Right renal pelvis (tissue), 4 donors: ENCODE measurements at places on chromosomes 1 and 21.
A peak's percentile ranks its signal among the peaks of the same experiment; 100 is the strongest.

- no peak for DNase-seq
Observed at GRCh38 chr1:51331206-51332100, 1.1 kb upstream of the TTC39A start.

GRCh38 chr1:87111659-87112371, 197.4 kb downstream of the HS2ST1 start:
- no peak for DNase-seq

- no peak for DNase-seq
Observed at GRCh38 chr1:171730052-171730451, 11.8 kb downstream of the VAMP4 start.

- no peak for DNase-seq
Observed at GRCh38 chr1:244002721-244003120, 48.4 kb upstream of the ZBTB18 start.

GRCh38 chr1:24149866-24150233, 6.9 kb upstream of the IL22RA1 start:
- no peak for DNase-seq

DNA sequence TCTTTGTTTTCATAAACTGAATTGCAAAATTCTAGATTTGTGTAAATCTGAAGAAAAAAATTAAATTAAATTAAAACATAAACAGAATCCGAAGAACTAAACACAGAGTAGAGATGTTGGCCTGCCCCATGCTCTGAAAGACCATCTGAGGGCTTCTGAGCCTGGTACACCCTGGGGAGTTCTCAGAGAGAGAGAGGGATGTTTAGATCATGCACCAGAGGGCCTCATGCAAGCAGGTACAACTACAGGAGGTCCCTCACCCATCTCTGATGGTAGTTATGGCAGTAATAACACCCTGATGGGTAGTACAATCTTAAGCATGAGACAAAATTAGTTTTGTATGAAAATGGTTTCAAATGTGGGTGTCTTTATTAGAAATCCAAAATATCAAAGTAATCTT, 127.7 kb downstream of the TGFB2 start:
- DNase-seq, result no peak

DNA sequence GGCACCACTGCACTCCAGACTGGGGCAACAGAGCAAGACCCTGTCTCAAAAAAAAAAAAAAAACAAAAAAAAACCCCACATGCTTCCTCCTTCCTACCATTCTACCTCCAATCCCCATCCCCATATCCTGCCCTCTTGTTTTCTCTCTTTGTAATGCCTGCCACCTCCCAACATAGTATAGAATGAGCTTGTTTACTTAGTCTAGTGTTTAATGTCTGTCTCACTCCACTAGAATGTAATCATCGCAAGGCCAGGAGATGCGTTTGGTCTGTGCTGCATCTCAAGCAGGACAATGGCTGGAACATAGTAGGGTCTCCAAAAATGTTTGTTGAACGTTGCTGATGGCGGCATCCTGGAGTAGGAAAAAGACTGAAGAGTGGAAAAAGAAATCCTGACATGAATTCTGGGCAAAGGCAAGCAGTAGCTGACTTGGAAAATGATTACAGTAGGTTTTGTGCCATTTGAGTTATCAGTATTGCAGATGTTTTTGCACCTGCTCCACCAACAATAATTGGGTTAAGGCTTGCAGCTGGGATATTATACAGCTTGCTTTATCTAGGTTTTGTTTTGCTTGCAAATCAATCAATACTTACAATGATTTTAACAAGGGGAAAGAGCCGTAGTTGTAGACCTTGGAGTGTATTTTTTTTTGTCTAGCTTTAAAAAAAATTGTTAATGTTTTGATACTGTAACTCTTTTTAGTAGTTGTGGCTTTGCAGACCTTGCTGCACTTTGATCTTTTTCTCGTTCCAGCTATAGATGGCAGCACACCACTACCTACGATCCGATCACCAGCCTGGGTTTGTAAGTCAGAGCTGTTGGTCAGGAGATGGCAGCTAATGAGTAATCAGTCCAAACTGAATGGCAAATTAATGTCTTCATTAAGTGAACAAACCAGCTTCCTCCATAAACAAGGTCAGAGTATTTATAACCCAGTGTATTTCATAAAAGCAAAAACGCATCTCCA, 62.4 kb downstream of the BACH1 start:
- DNase-seq, result peak; percentile 36

- no peak for DNase-seq
Observed at GRCh38 chr1:118825619-118826018, 162.5 kb downstream of the TBX15 start.

- DNase-seq, result no peak
Observed at GRCh38 chr1:6614019-6614928, 743 bp downstream of the PHF13 start.

DNA sequence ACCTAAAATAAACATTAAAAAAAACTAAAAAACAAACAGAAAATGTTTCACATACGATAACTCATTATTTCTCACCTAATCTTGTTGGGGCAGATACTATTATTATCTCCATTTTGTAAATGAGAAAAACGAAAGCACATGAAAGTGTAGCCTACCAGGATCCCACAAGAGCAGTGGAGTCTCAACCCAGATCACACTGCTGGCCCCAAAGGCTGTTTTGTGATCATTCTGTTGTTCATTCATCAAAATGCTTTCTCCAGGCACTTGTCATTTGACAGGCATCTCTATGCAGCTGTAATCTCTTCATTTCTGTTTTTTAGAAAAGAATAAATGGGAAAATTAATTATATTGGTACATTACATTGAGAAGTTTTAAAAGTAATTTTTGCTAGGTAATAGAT, 67.5 kb downstream of the AK5 start:
- no peak for DNase-seq

- DNase-seq, result no peak
Observed at GRCh38 chr1:111476761-111477309, 3.1 kb downstream of the C1orf162 start.

DNA sequence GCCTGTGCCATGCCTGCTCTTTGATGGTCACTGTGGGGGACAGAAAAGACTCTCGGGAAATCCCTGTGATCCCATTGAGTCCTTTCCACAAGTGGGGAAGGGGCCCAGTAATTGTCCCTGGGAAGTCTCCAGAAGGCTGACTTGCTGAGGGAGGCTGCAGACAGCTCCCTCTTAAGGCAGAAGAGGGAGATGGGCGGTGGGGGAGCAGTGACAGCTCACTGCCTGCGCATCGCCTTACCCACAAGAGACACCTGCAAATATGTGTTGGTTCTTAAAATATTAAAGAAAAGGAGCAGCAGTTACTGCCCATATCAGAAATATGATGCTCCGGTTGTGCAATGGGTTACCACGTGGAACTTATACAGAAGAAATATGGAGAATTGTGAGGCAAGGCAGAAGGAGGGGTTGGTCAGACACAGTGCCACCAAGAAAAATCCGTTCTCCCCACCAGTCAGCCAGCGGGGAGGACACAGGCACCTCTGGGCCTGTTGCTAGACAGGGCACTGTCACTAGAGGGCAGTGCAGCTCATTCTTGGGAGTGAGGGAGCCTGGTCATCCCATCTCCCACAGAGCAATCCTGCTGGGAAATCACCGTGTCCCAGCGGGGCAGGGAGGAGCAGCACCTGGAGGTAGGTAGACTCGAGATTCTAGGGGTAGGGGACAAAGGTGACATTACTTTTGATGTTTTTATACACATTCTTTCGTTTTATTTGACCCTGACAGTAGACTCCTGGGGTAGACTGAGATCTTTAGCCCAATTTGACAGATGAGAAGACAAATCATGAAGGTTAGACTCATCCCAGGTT, 6.9 kb upstream of the CAMK1G start:
- DNase-seq, result peak; percentile 67

DNA sequence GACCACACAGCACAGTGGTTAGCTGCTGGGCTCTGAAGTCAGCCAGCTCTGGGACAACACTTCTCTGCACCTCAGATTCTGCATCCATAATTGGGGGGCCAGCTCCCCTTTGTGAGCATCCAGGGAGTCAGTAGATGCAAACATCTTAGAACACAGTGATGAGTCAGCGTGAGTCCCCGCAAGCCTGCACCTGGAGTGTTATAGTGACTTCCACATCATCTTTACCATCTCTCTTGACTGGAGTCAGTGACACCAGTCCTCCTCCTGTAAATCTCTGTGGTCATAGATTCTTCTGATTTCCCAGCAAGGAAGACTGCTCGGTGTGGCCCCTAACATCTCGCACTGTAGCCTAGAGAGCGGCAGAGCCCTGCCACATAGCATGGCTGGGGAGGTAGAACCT, 13.9 kb upstream of the EDN2 start:
- DNase-seq, result no peak

DNA sequence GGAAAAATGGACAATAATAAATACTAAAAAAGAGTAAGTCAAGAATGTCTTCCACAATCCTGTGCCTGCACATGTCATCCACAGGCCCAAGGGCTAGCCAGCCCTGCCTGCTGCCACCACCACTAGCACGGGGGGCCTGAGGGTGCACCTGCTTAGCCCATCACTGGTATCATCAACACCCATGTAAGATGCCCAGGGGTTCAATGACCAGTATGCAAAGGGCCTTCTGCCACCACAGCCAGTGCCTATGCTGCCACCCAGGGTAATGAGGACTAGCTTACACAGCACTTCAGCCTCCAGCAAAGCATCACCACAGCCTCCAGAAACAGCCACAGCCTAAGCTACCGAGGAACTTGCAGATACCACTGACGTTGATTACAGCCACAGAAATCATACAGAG, 46.3 kb downstream of the POFUT2 start:
- no peak for DNase-seq

DNA sequence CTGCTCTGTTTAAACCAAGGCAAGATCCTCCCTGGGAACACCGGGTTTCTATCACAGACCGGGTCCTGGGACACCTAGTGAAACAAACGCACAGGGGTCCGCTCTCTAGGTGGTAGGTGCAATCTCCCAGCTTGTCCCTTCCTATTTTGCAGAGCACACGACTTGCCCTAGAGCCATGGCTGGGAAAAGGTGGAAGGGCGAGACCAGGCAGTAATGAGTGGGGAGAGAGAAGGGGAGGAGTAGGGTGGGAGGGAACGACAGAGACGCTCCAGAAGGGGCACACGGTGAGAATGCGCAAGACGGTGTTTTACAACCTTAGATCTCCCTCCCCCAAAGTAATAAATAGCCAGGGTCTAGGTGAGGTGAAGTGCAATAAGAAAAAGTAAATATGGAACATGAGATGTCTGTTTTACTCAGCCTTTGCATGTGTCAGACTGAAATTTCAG, 9.3 kb upstream of the ARHGAP29 start:
- no peak for DNase-seq
